ENCODE measurements at places on chromosomes 5 and 9.

DNA sequence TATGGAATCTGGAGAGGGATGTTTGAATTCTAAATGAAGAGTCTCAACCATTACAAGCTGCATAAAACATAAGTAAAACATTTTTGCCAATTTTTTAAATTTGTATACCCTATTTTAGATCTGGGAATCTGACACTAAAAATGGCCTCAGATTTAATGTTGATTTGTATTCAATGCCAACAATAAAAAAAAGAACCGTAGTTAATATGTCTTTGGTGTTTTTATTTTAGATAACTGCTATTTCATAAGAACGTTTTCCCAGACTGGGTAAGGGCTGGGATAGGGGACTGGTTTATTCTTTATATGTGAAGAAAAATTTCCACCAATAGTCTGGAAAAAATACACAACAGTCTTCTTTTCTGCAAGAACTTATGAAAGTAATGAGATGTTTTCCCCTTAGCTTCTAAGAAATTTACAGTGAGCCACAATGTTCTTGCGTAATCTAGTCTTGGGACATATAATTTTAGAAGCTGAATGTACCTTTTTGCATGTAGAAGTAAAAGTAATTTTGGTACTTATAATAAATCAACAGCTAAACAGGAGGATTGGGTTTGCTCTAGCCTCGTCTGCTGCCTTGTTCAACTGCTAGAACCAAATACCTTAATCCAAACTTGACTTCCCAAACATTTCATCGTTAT lies 244.6 kb upstream of the EFNA5 start:
- DNase-seq: no peak

DNA sequence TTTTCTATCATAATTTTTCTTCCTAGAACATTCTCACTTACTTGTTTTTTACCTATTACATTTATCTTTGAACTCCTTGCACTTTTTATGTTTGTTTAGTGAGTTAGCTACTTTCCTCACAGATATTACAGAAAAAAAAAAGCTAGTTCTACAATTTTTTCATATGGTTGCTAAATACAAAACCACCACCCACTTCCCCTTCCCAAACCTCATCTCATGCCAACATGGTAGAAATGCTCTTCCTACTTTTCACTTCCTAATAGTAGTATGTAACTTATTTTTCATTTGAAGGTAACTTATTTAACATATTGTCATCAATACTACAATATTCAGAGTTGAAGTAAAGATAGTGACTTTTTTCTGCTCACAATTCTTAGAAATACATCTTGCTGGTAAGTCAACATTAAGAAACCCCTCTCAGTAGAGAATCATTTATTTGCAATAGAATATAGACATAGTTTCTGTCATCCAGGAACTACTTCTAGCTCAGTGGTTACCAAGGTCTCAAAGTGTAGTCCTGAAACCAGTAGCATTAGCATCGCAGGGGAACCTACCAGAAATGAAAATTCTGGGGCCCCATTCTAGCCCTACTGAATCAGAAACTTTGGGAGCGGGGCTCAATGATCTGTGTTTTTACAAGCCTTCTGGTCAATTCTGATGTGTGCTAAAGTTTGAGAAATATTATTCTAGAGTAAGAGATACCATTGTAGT lies 1124.6 kb downstream of the DTWD2 start:
- no peak for DNase-seq

- no peak for DNase-seq
Measured at GRCh38 chr5:132601071-132601728, 44.4 kb downstream of the RAD50 start.

GRCh38 chr5:38347896-38348295 lies 89.5 kb downstream of the EGFLAM start:
- DNase-seq: no peak

DNA sequence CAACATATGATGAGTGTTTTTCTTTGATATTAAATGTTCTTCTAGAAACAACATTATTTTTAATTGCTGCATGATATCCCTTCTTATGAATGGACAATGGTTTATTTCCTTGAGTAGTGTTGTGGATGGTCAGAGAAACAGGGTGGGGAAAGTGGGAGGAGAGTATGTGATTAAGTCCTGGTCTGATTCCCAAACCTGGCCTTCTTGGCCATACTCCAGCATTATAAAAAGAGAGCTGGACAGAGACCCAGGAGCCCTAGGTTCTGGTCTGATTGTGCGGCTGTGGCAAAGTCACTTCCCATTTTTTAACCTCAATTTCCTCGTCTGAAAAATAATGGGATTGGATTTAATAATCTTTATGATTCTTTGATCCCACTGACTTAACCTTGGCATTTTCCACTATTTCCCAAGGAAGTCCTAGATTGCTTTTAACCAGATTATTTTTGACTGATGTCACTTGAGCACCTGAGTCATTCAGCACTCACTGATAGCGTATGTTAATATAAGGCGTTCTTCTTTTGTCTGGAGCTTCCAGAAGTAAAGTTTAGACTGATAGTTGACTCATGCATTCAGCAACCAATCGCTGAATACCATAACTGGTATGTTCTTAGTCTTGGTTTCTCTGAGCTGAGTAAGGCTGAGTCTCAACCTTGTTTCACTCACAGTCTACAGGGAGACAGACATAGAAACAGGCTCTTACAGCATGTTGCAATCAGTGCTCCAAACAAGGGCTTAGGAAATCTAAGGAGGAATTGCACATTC lies 26.2 kb downstream of the OSMR start:
- no peak for DNase-seq

- no peak for DNase-seq
Measured at GRCh38 chr9:121220996-121221663, 19.5 kb upstream of the RAB14 start.

GRCh38 chr9:97425973-97426336 lies 14.1 kb downstream of the TDRD7 start:
- no peak for DNase-seq

DNA sequence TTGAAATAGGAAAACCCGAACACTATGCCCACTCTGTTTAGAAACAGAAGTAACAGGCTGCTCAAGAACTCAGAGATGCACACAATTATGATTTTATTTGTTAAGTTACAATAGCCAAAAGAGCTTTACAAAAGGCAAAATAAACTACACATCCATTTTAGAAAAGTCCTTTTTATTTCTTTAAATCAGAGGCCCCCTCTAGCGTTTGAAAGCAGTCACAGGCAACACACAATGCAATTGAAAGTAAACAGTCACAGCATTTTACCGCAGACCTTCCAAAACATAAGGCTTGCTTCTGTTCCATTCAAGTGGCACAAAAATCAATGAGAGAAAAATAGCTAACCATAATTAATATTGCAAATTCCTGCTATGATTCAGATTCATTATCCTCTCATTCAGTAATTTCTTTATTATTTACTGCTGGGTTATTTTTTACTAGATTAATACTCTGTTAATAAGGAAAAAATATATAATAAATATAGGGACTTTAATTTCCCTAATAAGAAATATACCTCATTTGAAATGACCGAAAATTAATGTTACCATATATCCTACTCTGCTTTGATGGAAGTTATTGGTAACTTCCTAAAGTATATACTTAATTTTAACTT lies 78.3 kb downstream of the CEP120 start:
- DNase-seq: no peak

GRCh38 chr5:14251733-14252132 lies 108.6 kb downstream of the TRIO start:
- no peak for DNase-seq

DNA sequence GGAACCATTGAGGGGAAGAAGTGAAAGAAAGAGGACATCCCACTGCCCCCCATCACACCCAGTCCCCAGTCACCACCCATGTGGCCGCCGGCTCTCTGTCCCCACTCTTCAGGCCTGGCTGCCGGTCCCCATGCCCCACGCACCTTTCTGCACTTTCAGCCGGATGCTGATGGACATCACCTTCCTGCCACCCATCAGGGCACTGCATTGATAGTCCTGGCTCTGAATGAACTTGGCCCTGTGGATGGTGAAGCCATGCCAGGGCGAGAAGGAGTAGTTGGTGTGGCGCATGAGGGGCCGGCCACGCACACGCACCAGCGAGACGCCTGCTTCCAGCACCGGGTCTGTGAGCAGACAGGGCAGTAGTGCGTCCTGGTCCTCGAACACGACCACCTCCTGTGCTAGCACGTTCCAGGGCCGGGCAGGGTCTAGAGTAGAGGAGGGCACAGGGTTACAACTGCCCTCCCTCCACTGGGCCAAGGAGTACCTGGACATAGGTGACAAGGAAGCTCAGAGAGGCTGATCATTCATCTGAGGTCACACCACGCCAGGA lies 6.4 kb downstream of the CSF1R start:
- no peak for DNase-seq

- DNase-seq: no peak
Measured at GRCh38 chr5:176427971-176428370, 11.6 kb upstream of the CLTB start.

- no peak for DNase-seq
Measured at GRCh38 chr9:32398207-32398606, 13.8 kb downstream of the ACO1 start.

DNA sequence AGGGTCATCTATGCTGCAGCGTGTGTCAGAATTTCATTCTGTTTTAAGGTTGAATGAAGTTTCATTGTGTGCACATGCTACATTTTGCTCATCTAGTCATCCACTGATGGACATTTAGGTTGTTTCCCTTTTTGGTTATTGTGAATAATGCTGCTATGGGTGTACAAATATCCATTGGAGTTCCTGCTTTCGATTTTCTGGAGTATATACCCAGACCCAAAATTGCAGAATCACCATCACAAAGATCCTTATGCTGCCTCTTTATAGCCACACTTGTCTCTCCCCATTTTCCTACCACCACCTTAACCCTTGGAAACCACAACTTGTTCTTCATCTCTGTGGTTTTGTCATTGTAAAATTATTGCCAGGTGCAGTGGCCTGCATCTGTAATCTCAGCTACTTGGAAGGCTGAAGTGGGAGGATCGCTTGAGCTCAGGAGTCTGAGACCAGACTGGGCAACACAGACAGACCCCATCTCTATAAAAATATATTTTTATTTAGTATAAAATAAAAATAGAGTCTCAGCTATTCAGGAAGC lies 166.2 kb downstream of the HSD17B3 start:
- no peak for DNase-seq

GRCh38 chr5:93915142-93915553 lies 173.7 kb upstream of the POU5F2 start:
- no peak for DNase-seq

- no peak for DNase-seq
Measured at GRCh38 chr9:69023650-69024049, 9.7 kb upstream of the PRKACG start.

DNA sequence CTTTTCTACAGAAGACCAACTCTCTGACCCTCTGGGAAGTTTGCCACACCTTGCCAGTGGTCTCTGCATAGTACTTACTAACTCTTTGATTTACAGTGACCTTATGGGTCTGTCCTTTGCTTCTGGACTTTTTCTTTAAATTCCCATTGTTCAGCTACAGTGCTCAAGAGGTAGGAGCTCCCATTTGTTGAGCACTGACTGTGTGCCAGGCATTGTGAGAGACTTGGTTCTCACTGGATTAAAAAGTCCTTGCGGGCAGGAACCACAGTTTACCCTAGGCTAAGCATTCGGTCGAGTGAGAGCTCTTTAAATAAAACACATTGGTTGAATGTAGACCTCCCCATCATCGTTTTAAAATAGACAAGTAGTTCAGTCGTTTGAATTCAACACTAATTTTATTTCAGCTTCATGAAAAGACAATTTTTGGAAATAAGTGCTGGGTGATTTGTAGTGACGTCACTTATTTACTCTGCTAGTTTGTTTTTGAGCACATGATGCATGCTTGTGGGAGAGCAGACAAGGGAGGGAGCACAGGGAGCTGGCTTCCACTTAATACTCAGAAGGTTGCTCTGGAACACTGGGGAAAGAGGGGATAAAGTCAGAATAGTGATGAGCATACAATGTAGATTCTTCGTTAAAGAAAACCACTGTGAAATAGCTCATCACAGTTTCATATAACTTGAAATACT lies 27.1 kb downstream of the RASGRF2 start:
- DNase-seq: no peak

- DNase-seq: no peak
Measured at GRCh38 chr9:79768194-79768593, 196.4 kb downstream of the TLE4 start.

GRCh38 chr9:127495884-127496555 lies 44.7 kb downstream of the LRSAM1 start:
- DNase-seq: no peak

DNA sequence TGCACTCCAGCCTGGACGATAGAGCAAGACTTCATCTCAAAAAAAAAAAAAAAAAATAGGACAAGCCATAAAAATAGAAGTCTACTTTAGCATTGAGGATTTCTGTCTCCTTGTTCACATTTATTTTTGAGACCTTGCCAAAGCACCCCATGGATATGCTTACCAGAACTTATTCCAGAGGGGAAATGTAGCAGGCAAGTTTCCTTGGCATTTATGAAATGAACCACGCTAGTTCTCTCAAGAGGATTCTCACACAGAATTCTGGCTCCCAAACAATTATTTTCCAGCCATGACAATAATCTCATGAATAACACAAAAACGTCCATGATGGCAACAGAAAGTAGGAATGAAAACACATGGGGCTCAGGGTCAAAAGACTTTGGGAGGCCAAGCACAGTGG lies 23.4 kb upstream of the GPX8 start:
- no peak for DNase-seq

- no peak for DNase-seq
Measured at GRCh38 chr9:94697972-94698581, 28.4 kb upstream of the AOPEP start.

GRCh38 chr9:100689635-100690034 lies 111.8 kb downstream of the CAVIN4 start:
- DNase-seq: peak; percentile 6

DNA sequence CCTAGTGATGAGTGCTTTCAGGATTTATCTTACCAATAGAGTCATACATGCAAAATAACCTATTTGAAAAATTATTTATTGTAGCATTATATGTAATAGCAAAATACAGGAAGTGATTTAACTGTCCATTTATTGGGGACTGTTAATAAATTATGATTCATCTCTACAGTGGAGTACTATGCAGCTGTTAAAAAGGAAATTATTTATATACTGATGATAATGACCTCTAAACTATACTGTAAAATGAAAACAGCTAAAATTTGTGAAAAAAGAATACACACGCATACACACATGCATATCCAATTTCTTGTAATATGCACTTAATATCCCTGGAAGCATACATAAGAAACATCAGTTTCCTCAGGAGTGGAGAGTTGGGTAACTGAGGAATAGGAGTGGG lies 58.0 kb upstream of the PALM2AKAP2 start:
- DNase-seq: no peak

- DNase-seq: no peak
Measured at GRCh38 chr9:26463837-26464236, 428.8 kb downstream of the CAAP1 start.

GRCh38 chr9:70105147-70105546 lies 61.5 kb downstream of the MAMDC2 start:
- DNase-seq: no peak
